Stimulated activated CD8-positive, alpha-beta memory T cell treated with anti-CD3 and anti-CD28 coated beads, Interleukin-7, amount 100 ng/mL, for 1 hour (primary cell): ENCODE measurements at places on chromosomes 4 and X.

DNA sequence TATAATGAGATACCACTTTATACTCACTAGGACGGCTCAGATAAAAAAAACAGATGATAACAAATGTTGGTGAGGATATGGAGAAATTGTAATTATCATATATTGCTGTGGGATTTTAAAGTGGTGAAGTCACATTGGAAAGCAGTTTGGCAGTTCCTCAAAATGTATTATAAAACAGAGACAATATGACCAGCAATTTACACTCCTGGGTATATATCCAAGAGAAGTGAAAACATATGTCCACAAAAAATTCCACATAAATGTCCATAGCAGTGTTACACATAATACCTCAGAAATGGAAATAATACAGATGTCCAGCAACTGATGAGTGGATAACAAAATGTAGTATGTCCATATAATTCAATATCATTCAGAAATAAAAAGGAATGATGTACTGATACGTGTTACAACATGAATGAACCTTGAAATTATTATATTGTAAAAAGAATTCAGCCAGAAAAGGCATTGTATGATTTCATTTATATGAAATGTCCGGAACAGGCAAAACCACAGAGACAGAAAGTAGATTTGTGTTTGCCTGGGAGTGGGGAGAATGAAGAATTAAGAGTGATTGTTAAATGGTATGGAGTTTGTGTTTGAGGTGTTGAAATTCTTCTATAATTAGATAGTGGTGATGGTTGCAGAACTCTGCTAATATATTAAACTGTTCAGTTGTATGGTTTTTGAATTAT is 220.9 kb downstream of the SLC7A11 start:
- no peak for DNase-seq

GRCh38 chr4:65789805-65790204 is 119.5 kb upstream of the EPHA5 start:
- no peak for DNase-seq

- DNase-seq: no peak
Measured at GRCh38 chr4:62622089-62622488, 1422.0 kb downstream of the ADGRL3 start.

- DNase-seq: no peak
Measured at GRCh38 chrX:54280466-54280865, 77.4 kb downstream of the WNK3 start.

DNA sequence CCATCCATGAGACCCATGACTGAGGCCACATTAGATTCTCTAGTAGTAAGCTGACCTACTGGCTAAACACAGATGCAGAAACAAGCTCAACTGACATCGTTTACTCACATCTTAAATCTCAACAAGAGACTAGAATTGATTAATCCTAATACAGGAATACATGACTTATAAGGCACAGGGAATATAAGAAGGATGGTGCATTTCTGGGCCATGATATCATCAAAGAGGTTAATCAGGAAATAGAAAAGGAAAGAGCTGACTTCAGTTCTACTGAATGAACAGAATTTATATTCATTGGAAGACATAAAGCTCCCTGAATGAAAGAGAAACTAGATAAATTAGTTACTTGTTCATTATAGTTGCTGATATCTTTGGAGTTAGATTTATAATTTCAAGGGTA is 1406.5 kb downstream of the STIM2 start:
- no peak for DNase-seq

DNA sequence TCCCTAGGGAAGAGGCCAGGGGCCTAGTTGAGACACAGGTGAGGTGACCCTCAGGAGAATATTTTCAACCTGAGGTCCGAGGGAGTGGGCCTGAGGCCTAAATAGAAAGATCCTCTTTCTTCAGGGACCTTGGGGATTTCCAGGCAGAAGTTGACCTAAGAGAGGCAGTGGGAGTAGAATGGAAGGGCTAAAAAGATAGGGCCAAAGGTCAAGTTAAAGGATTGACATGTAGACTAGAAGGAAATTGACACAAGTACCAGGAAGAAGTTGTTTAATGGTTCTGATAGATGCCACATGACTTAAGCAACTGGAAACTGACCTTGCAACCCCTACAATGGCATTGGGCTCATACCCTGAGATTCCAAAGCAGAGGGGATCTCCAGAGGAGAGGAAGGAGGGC is 76.9 kb downstream of the SHROOM3 start:
- DNase-seq: no peak

DNA sequence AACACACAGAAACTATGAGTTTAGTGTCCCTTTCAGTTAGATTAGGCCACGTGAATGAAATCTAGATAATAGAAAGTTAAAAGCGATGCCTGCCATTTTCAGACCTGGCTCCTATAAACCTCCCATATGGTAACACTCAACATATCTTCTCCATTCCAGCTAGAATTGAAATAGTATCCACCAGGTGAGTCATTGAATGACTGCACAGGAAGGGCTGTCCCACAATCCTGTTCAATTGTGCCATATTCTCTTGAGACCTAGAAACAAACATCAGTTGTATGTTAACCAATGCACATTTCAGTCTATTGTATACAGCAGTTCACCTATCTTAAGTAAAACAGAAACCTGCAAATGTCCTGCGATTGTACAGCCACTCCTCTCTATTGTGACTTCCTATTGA is 659.3 kb upstream of the SLIT2 start:
- DNase-seq: no peak

- no peak for DNase-seq
Measured at GRCh38 chr4:173289353-173289727, 44.8 kb downstream of the HMGB2 start.

- no peak for DNase-seq
Measured at GRCh38 chrX:120857240-120857639, 18.4 kb downstream of the CT47B1 start.
